ENCODE measurements at places on chromosomes 12 and 14. TPM values are rescaled to one million over a fixed set of nuclear protein-coding genes. Genes with fewer than 3 reads are reported as not detected.

- H3K27ac ChIP-seq: no peak overlapping the region
- no peaks in the 10 kb centered on the region for H3K4me1 ChIP-seq
- no peak overlapping the region for H3K4me3 ChIP-seq
- no peaks in the 10 kb centered on the region for H3K36me3 ChIP-seq
Measured at GRCh38 chr14:23437133-23438100, 2.0 kb upstream of the MYH7 start.

- no peak overlapping the region for H3K4me3 ChIP-seq
- no peak overlapping the region for H3K27ac ChIP-seq
- H3K4me1 ChIP-seq: peaks cover 28% of the 10 kb centered on the region
- H3K36me3 ChIP-seq: no peaks in the 10 kb centered on the region
Measured at GRCh38 chr14:67516676-67517075, 16.4 kb upstream of the PLEKHH1 start.

GRCh38 chr12:49683599-49684309 lies 23.5 kb downstream of the FMNL3 start:
- H3K4me1 ChIP-seq: peaks cover 21% of the 10 kb centered on the region
- no peak overlapping the region for H3K27ac ChIP-seq
- no peak overlapping the region for H3K4me3 ChIP-seq
- no peaks in the 10 kb centered on the region for H3K27me3 ChIP-seq
- no peak for DNase-seq

GRCh38 chr14:102774391-102775153 lies 2.7 kb upstream of the TRAF3 start:
- H3K36me3 ChIP-seq: no peaks in the 10 kb centered on the region
- peak overlapping the region; percentile 94 for H3K27ac ChIP-seq
- DNase-seq: peak; percentile 74

DNA sequence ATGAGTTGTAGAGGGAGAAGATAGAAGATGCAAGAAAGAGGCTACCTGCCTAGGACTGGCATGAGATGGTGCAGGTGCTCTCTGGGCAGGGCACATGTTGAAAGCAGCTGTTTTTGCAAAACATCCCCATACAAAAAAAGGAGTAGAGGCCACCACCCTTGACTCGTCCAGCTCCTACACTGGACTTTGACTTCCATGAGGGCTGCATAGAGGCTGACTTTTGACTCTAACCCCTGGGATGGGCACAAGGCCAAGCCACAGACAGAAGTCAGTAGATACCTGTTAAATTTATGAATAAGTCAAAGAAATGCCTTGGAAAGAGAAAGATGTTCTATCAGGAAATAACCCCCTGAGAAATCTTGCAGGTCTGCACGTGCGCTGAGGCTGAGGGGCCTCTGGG lies 1139.1 kb upstream of the TMEM132C start:
- H3K4me3 ChIP-seq: no peak overlapping the region
- no peaks in the 10 kb centered on the region for H3K4me1 ChIP-seq
- H3K27ac ChIP-seq: no peak overlapping the region
- H3K27me3 ChIP-seq: no peaks in the 10 kb centered on the region
- no peak for DNase-seq

B4GALNT3 gene
- total RNA-seq: 1.6 TPM

CCDC177 gene
- total RNA-seq: not detected

HNF1A gene
- not detected for total RNA-seq
